SK-N-DZ (cell line): ENCODE measurements at places on chromosomes 7 and 10.

GRCh38 chr10:80252296-80252887, 37.1 kb downstream of the MAT1A start:
- peak; percentile 0 for DNase-seq

DNA sequence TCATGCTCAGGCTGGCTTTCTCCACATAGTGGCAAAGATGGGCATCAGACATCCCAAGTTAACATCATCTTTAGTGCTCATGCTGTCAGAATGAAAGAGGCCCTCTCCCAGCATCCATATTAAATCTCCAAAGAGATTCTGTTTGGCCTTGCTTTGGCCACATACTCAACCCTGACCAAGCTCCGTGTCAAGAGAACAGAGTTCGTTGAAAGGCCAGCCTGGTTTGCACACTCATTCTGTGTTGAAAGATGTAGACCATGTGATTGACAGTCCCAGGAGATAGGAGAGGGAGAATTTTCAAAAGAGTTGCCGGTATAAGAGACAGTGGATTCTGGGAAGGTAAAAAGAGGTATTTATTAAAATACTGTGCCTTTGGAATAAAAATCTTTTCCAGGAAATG, 19.7 kb downstream of the MET start:
- no peak for DNase-seq

GRCh38 chr10:113153493-113154102, 203.6 kb downstream of the TCF7L2 start:
- no peak for DNase-seq

- DNase-seq, result no peak
Observed at GRCh38 chr7:123751821-123752220, 3.0 kb upstream of the WASL start.

DNA sequence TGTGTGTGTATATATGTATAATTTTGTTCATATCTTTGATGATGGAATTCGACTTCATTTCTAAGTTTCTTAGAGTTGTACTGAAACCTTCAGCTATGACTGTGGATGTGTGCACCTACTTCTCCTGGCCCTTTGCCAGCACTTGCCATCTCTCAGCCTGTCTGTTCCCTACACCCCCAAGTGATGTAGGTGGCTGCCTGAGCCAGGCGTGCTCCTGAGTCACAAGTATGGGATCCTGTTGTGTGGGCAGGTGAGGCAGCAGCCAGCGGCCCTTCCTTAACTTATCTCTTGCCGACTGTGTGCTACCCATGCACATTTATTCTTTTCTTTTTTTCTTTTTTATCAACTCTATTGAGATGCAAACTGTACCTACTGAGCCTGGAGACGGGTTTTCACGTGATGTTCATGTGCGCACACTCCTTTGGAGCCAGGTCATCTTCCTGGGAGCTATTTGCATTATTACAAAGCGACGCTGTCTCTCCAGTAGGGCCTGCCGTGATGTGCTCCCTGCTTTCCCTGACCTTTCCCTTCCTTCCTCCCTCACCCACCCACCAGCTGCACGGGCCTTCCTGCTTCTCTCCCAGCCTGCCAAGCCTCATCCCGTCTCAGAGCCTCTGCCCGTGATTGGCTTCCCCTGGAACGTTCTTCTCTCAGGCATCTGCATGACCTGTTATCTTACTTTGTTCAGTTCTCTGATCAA, 31.3 kb upstream of the GALNT11 start:
- peak; percentile 63 for DNase-seq

DNA sequence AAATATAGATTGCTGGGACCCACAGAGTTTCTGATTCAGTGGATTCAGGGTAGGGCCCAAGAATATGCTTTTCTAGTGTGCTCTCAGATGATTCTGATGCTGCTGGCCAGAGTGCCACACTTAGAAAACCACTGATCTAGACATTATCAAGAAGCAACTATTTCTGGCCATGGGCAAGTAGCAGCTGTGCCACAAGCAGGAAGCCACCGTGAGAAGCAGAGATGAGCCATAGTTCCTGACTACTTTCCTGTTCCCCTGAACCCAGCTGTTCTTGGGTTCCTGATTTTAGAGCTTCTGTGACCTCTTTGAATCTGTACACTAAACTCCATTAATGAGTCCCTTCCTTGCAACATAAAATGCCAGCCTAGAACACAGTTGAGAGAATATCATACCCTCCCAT, 38.1 kb upstream of the PIK3AP1 start:
- no peak for DNase-seq

DNA sequence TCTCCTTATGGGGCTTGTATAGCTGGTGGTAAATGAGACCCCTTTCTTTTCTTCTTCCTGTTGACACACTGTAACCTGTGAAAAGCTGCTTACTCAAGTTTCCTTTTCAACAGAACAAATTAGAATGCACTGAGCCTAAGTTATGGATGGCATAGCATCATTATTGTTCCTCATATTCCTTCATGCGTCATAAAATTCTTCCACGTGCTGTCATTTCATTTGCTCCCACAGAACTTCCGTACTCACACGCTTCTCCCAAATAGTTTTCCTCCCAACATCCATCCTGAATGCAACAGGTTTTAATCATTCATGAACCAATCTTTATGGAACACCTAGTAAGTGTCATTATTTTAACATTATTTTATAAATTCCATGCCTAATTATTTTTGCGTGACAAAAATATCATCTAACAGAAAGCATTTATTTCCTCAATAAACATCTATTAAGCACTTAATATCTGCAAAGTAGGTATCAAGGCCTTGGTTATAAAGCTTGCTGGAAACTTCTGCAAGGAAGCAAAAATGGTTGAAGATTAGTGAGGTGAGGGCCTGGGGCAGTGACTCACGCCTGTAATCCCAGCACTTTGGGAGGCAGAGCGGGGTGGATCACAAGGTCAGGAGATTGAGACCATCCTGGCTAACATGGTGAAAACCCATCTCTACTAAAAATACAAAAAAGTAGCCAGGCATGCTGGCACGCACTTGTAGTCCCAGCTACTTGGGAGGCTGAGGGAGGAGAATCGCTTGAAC, 18.9 kb upstream of the SEPTIN7 start:
- DNase-seq, result no peak

- DNase-seq, result no peak
Observed at GRCh38 chr10:83666762-83667161, 472.5 kb upstream of the GHITM start.
